ENCODE measurements at places on chromosomes 2 and 18. TPM values are rescaled to one million over a fixed set of nuclear protein-coding genes. Genes with fewer than 3 reads are reported as not detected.

DNA sequence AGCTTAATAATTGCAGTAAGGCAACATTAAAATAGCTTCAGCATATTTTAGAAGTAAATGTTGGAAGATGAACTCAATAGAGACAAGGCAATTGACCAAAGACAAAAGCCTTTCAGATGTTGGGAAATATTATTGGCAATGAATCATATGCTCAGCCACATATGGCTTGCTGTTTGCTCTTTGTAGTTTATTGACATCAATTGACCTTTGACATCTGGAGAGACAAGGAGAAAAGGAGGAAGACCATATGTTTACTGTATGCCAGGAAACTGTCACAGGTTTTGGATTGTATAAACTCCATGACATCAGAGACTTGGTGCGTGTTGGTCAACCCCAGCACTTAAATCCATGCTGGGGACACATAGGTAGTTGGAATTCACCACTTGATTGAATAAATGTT lies 60.6 kb upstream of the SLC16A14 start:
- DNase-seq = no peak

DNA sequence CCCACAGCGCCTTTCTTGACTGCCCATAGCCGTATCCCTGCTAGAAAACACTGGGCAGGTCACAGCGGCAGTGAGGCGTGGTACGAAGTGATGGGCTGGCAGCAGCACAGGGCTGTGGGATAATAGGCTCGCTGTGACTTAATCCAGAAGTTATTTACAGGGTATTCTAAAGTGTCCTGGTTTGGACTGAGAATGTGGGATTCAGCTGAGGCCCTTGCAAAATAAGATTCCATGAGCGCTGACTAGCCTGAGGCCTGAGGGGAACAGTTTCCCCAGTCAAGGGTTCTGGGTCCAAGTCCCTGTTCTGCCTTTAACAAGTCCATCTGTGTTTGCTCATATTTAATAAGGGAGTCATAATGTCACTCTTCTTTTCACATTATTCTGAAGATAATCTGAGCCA lies 34.6 kb downstream of the SETBP1 start:
- no peak for DNase-seq

- DNase-seq = no peak
Measured at GRCh38 chr2:2056531-2056930, 274.5 kb downstream of the MYT1L start.

DNA sequence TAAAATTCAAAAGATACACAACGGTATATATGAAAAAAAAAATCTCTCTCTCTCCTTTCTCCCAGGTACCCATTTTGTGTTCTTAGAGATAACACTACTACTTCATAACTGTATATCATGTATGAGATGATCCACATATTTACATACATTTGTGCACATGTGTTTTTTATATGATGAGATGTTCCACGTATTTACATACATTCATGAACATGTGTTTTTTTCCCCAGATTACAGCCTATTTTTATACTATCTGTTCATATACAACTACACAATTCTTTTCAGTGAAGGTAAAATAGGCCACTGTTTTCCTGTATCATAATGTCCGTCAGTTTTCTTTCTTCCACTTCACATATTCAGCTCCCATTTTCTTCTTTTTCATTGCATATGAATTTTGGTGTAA lies 808.9 kb downstream of the LRRTM4 start:
- DNase-seq = no peak

DNA sequence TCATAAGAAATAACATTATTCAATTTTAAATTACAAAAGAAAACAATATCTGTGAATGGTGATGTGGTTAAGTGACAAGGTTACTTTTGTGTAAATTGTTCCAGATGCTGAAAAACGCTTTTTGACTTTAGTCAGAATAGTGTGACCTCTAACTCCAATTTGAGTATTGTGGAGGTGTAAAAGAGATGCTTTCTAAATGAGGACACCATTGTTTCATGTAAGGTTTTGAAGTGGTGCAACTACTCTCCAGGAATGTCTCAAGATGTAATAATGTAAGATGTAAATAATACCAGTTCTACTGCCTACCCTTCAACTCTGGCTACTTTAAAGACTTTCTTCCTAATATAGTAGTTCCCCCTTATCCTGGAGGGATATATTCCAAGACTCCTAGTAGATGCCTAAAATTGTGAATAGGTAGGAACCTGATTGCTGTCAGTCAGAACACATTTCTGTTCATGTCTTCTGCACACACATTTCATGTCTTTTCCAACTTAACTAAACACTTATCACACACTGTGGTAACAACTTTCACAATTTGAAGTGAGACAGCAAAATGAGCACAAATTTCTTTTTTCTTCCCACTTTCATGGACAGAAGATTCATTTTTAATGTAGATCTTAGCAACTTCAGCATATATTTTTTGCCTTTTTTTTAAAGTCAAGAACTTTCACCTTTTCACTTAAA lies 39.1 kb upstream of the PPP1R1C start:
- no peak for DNase-seq

DNA sequence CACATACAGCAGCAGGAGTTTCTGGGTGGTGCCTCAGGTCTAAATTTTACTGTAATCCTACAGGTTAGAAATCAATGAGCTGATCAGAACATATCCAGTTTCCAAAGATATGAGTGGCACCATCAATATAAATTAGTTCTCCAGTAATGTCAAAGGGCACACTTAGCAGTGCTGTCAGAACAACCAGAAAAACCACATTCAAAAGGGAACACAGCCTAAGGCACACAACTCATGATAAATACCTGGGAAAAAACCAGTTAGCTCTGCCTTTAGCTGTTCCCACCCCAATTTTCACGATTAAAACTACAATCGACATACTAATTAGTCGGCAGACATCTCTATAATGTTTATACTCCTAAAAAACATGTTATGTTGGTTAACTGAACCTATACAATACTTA lies 31.5 kb downstream of the ATP8B1 start:
- DNase-seq = no peak

DNA sequence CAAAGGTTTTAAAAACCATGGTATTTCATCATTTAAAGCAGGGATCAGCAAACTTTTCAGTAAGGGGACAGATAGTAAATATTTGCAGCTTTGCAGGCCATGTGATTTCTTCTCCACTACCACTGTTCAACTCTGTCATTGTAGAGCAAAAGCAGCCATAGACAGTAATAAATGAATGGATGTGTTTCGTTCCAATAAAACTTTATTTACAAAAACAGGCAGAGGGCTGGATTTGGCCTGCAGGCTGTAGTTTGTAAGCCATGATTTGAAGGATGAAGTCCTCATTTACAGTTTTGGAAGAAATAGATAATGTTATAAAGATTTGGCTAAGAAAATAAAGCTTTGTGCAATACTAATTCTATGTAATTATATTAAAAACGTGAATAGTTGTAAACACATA lies 1.8 kb downstream of the SERPINB12 start:
- DNase-seq = no peak

- no peak for DNase-seq
Measured at GRCh38 chr2:101040761-101041160, 38.7 kb downstream of the RPL31 start.

DNA sequence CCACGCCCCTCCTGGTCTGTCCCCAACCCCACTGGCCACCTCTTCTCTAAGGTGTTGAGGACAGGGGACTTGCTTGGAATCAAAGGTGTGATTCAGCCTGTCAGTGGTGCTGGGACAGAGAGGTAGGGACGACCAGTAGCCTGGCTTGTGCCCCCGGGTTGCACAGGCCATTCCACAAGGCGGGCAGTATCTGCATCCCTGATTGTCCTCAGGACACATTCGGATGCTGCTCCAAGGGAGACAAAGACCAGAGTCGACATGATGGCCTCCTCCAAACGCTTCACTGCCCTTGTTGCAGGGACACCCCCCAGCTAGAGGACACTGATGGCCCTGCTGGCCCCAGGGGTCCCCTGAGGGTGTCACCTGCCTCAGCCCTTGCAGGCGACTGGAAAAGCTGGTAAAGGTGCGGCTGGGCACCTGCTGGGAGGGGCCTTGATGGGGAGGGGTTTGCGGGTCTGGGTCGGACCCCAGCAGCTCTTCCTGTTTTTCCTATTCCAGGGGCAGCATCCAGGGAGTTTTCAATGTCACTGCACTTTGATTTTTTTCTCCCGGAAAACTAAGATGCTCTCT lies 98.0 kb downstream of the PTGR3 start:
- DNase-seq = no peak

DNA sequence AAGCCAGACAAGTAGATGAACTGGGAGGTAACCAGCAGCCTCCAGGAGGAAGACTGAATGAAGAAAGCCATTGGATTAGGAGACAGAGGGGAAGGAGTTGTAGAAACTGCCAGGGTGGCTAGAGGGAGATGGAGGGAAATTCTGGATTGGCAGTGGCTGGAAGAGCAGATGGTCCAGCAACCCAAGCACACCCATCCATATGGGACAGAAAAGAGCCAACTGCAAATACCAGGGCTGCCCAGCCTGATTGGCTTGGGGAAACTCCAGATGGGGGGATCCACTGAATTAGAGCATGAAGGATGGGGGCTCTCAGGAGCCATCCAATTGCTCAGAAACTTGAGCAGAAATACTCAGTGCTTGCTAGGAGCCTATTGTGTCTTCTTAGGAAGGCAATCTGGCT lies 173.5 kb upstream of the EPB41L3 start:
- no peak for DNase-seq

DNA sequence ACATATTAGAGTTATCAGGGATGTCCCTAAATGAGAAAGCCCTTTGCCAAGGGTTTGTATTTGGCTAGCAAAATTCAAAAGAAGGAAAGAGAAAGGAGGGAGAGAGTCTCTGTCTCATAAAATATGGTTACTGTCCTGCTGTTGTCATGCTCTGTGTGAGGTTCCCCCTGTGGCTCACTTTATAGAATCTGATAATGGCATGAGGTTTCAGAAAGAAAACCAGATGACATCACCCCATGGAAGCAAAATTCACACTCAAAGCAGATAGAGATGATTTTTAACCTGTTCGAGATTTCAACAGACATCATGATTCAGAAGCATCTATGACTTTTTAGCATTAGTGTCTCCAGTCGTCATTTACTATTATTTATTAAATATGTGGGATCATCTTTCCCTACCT lies 165.0 kb upstream of the SESTD1 start:
- no peak for DNase-seq

- no peak for DNase-seq
Measured at GRCh38 chr2:136527560-136527959, 237.8 kb upstream of the THSD7B start.

- DNase-seq = no peak
Measured at GRCh38 chr2:196268538-196269338, 97.4 kb upstream of the STK17B start.

- no peak for DNase-seq
Measured at GRCh38 chr18:49006641-49007454, 56.1 kb upstream of the SMAD7 start.

DNA sequence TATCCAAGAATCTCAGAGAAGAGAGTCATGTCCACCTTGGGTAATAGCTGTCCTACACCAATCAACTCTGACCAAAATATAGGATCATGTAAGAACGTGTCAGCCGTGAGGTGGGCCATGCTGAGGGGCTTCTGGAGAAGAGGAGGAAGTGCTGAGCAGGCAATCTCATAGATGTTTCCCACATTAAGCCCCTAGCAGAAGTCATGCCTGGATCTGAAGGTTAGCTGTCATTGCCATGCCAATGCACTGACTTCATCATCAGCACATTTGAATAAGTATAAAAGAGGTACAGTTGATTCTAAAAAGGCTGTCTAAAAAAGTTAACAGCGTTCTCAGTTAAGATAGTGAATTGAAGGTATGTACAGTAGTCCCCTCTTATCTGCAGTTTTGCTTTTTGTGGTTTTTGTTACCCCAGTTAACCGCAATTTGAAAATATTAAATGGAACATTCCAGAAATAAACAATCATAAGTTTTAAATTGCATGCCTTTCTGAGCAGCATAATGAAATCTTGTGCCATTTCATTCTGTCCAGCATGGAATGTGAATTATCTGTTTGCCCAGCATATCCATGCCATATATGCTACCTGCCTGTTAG lies 67.2 kb upstream of the TMEM17 start:
- DNase-seq = no peak

- no peak for DNase-seq
Measured at GRCh38 chr2:200787351-200788120, 24.2 kb upstream of the BZW1 start.

- no peak for DNase-seq
Measured at GRCh38 chr2:217875138-217875537, 127.7 kb downstream of the TNS1 start.

- no peak for DNase-seq
Measured at GRCh38 chr2:207561386-207562080, 31.8 kb downstream of the CREB1 start.

DNA sequence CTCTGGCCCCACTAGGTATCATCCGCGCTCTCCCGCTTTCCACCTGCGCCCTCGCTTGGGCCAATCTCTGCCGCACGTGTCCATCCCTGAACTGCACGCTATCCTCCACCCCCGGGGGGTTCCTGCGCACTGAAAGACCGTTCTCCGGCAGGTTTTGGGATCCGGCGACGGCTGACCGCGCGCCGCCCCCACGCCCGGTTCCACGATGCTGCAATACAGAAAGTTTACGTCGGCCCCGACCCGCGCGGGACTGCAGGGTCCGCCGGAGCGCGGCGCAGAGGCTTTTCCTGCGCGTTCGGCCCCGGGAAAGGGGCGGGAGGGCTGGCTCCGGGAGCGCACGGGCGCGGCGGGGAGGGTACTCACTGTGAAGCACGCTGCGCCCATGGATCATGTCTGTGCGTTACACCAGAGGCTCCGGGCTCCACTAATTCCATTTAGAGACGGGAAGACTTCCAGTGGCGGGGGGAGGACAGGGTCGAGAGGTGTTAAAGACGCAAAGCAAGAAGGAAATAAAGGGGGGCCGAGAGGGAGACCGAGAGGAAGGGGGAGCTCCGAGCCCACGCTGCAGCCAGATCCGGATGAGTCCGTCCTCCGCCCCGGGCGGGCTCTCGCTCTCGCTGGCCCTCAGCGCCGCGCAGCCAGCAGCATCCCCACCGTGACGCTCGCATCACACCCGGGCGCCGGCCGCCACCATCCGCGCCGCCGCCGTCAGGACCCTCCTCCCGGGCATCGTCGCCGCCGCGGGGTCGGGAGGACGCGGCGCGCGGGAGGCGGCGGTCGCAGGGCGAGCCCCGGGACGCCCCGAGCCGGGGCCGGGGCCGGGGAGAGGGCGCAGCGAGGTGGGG lies 664 bp downstream of the NETO1 start:
- DNase-seq = no peak

CRYGB gene
- not detected for total RNA-seq

EIF2AK3 gene
- 14.6 TPM for total RNA-seq

NOSTRIN gene
- 15.1 TPM for total RNA-seq

DTYMK gene
- total RNA-seq = 16.9 TPM

HTR2B gene
- not detected for total RNA-seq

KCNG2 gene
- total RNA-seq = 2.0 TPM

ACMSD gene
- total RNA-seq = not detected

NAT8 gene
- total RNA-seq = not detected

GREB1 gene
- total RNA-seq = 31.4 TPM

KCNJ3 gene
- total RNA-seq = 54.9 TPM
